ENCODE measurements at places on chromosomes 1 and 21.

GRCh38 chr1:192342842-192343241 lies 26.1 kb downstream of the RGS21 start:
- DNase-seq, result no peak

DNA sequence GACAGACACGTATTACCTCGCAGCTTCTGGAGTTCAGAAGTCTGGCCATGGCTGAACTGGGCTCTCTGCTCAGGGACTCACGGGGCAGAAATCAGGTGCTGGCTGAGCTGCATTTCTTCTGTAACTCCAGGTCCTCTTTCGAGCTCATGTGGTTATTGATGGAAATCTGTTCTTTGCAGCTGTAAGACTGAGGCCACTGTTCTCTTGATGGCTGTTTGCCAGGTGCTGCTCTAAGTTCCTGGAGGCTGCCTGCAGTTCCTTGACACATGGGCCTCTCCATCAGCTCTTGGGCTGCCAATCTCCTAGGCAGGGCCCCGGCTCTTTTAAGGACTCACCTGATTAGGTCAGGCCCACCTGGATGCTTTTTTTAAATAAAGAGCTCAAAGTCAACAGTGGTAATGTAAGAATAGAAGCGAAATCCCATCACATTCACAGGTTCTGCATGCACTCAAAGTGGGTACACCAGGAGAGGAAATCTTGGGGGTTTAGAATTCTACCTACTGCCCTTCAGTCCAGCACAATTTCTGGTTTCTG lies 139.1 kb downstream of the KAZN start:
- DNase-seq, result no peak

DNA sequence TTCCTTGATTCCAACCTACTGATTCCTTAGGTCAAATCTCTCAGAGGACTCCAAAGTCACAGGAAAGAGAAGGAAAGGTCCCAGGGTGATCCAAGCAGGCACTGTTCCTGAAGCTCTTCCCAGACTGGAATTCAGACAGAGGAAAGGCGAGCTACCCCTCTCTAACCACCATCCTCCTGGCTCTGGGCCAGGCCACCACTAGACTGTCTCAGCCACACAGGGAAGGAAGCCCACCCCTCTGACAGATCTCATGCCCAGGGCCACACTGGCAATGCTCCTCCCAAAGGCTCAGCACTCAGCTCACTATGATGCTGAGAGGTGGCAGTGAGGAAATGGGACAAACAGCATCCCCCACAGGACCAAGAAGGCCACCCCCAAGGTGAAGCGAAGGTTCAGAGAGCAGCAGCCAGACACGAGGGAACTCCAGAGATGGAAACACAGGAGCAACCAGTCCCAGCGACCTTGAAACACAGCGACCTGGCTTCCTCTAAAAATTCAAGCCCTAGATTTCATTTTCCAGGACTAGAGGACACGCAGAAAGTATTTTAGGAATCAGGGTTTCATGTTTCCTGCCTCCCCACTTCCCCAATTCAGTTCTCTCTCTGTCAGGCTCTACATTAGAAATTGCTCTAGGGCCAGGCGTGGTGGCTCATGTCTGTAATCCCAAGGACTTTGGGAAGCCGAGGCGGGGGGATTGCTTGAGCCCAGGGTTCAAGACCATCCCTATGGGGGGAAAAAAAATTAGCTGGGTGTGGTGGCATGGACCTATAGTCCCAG lies 18.8 kb downstream of the PIK3C2B start:
- DNase-seq, result no peak

GRCh38 chr1:50110151-50110550 lies 1.4 kb downstream of the ELAVL4 start:
- no peak for DNase-seq

Measured in heart right ventricle (tissue), 16 donors.